ENCODE measurements at places on chromosomes 16 and 17.

GRCh38 chr16:81599034-81599744, 154.6 kb downstream of the CMIP start:
- no peak for DNase-seq

GRCh38 chr16:89020925-89021595, 44.1 kb upstream of the CBFA2T3 start:
- DNase-seq: no peak

GRCh38 chr17:37068266-37068665, 119.5 kb downstream of the AATF start:
- no peak for DNase-seq

DNA sequence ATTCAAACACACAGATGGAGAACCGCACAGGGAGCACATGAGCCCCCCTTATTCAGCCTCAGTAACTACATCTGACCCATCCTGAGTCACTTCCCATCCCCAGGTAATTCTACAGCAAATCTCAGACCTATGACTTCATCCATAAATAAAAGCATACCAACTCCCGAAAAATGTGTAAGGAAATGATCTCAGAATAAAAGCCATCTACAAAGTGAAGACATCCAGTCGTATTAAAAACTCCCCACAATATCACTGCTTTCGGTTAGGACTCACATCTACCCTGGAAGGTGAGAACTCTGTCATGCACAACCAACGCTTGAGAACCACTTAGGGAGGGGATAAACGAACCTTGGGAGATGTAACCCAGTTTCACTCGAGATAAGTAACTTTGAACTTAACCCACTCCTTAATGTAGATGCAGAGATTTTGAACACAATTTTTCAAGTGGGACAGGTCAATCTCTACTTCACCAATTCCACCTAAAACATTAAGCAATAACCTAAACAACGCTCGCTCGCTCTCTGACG, 1.3 kb downstream of the USP36 start:
- no peak for DNase-seq

- no peak for DNase-seq
Measured at GRCh38 chr17:21036361-21036881, 6.4 kb downstream of the USP22 start.

- DNase-seq: peak; percentile 33
Measured at GRCh38 chr16:55948230-55948629, 73.1 kb upstream of the CES5A start.

GRCh38 chr17:57158795-57159194, 73.7 kb downstream of the AKAP1 start:
- no peak for DNase-seq

- DNase-seq: no peak
Measured at GRCh38 chr16:80846680-80847079, 42.3 kb upstream of the CDYL2 start.

- DNase-seq: no peak
Measured at GRCh38 chr17:43026595-43026994, 1.6 kb downstream of the RND2 start.

- peak; percentile 49 for DNase-seq
Measured at GRCh38 chr16:69179328-69180010, 7.5 kb upstream of the SNTB2 start.

- no peak for DNase-seq
Measured at GRCh38 chr16:608019-608418, 18.2 kb downstream of the RAB40C start.

GRCh38 chr17:17691468-17692263, 10.4 kb downstream of the RAI1 start:
- no peak for DNase-seq

DNA sequence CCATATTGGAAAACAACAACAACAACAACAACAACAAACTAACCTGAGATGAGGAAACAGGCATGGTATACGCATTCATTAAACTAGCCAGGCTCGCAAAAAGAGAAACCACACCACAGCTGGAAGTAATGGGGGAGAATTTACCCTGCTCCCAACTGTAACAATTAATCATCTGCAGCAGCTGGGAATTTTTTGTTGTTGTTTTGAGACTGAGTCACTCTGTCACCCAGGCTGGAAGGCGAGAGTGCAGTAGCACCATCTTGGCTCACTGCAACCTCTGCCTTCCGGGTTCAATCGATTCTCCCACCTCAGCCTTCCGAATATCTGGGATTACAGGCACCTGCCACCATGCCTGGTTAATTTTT, 16.3 kb downstream of the PRPSAP1 start:
- DNase-seq: no peak

GRCh38 chr16:12690024-12690423, 113.7 kb downstream of the CPPED1 start:
- DNase-seq: no peak

DNA sequence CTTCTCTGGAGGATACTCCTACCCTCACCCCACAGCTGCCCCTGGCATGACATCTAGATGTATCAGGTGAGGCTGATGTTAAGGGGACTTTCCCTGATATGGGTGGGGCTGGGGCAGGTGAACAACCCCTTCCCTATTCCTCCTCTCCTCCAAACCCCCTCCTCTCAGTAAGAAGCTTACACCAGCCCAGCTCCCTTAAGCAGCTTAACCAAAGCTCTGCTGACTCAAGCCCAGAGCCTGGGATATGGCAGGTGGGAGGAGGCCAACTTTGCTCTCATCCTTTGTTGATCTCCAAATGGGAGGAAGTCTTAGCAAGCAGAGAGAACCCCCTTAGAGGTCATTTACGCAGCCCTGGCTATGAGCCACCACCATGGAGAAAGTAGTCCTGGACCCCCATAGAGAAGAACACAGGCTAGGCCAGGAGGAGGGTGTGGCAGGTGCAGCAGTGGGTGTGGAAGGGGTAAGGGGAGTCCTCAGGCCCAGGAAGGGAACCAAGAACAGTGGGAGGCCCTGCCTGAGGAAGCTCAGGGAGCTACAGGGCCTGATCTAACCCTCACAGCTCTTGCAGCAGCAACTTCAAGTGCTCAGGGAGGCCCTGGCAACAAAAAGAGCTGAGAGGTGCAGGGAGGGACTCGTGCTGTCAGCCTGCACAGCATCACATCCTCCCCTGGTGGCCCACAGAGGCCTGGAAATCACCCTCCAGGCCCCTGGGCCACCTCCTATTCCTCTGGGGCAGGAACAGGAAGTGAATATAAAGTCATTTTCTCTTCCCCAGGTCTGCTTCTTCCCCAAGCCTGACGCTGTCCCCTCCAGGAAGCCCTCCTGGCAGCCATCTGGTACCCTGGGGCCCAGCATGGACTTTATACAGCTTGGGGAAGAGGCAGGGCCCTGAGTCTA, 2.9 kb downstream of the UNC119 start:
- DNase-seq: no peak

DNA sequence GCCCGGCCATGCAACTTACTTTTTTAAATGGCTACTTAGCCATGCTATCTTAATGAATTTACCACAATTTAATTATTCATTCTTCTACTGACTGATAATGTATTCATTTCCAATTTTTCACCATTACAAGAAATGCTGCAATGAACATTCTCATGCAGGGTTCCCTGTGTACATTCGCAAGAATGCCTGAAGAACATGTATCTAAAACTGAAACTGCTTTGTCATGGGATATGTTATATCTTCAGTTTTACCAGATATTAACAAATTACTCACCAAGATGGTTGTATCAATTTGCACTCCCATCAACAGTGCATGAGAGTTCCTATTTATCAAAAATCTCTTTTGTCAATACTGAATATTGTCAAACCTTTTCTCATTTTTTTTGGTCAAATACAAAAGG, 100.8 kb downstream of the SLC39A11 start:
- no peak for DNase-seq

- no peak for DNase-seq
Measured at GRCh38 chr17:80498242-80498919, 22.0 kb upstream of the NPTX1 start.

- no peak for DNase-seq
Measured at GRCh38 chr16:26344240-26344776, 652.5 kb downstream of the HS3ST4 start.

DNA sequence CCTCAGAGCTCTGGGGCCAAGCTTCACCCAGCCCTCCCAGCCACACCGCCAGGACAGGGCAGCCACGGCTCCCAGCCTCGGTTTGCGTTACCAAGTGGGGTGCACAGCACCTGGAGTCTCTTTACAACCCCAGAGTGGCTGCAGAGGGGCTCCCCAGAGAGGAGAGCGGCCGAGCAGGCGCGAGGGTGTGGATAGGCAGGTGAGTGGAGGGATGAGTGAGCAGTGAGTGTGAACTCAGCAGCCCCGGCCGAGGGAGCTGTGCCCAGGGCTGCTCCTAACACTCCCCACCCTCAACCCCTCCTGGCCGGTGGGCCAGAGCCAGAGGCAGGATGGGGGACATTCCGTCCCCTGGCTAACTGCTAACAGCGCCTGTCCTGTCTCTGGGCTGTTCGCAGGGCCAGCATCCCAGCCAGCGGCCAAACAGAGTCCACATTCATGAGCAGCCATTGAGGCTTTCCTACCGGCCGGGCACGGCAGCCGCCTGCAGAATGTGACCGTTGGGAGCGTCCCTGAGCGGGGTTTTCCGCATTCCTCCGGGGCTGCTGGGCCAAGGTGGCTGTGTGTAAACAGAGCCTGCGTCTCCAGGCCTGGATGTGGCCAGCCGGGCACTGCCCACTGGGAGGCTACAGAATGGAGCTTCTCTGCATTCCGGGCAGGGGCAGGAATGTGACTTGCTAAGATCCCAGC, 5.3 kb downstream of the ZNF469 start:
- DNase-seq: no peak

GRCh38 chr16:66471716-66472393, 44.8 kb downstream of the BEAN1 start:
- DNase-seq: no peak

DNA sequence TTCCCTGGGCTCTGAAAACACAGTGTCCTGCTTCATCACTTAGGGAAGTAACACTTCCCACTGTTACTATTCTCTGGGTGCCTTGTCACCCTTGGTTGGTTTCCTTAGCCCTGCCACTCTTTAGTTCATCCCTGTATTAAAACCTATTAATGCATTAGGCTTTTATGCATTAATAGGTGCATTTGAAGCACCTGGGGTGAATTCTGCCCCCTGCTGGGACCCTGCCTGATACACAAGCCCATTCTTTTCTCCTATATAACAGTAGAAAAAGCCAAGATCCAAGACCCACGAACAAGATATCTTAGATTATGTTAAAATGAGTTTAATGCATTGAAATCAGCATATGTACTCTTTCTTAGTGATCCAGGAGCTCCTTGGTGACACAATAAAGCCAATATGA, 235.7 kb downstream of the PMP22 start:
- no peak for DNase-seq

GRCh38 chr17:74582633-74583032, 9.4 kb downstream of the CD300LD start:
- no peak for DNase-seq

GRCh38 chr16:48997081-48997615, 284.5 kb downstream of the CBLN1 start:
- DNase-seq: no peak

- DNase-seq: no peak
Measured at GRCh38 chr16:62190426-62190825, 154.2 kb upstream of the CDH8 start.

DNA sequence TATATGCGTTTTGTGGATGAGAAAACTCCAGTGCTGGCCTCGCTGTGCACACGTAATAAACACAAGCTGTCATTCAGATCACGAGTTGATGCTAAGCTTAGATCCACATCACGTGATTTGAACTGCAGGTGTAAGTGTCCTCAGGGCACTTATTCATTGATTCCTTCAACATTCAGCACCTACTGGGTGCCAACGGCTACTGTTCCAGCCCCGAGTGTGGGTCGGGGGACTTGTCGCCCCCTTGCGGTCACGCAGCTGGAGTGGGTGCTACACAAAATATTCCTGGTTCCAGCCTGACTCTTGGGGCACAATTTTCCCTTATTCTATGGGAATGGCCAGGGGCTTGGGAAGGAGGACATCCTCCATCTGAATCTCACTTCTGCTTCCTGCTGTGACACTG, 29.9 kb upstream of the GINS2 start:
- no peak for DNase-seq

DNA sequence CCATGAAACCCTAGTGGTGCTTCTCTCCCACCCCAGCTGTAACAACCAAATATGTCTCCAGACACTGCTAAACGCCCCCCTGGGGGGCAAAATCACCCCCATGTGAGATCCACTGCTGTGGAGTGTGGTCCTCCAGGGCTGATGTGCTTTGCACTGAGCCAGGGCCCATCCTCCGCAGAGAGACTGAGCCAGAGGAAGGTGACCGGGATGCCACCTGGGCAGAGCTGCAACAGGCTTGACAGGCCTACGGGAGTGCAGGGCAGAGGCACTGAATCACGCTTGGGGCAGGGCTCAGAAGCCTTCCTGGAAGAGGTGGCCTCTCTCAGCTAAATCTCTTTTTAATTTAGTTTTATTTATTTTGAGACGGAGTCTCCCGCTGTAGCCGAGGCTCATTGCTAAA, 4.4 kb downstream of the GJD3 start:
- no peak for DNase-seq

- no peak for DNase-seq
Measured at GRCh38 chr17:9024497-9024896, 3.2 kb downstream of the NTN1 start.

DNA sequence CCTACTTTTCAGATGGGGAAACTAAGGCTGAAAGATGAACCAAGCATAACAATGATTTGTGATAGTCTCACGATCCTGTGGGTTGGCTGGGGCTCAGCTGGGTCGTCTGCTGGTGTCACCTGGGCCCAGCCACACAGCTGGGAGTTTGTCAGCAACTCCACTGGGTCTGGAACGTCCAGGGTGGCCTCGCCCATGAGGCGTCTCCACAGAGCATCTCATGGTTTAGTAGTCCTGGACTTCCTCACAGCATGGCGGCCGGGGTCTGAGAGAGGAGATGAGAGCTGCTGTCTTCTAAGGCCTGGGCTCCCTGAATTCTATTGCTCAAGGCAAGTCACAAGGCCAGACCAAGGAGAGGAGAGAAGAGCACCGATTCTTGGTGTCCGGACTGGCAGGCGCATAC, 24.1 kb upstream of the WFDC1 start:
- DNase-seq: no peak

DNA sequence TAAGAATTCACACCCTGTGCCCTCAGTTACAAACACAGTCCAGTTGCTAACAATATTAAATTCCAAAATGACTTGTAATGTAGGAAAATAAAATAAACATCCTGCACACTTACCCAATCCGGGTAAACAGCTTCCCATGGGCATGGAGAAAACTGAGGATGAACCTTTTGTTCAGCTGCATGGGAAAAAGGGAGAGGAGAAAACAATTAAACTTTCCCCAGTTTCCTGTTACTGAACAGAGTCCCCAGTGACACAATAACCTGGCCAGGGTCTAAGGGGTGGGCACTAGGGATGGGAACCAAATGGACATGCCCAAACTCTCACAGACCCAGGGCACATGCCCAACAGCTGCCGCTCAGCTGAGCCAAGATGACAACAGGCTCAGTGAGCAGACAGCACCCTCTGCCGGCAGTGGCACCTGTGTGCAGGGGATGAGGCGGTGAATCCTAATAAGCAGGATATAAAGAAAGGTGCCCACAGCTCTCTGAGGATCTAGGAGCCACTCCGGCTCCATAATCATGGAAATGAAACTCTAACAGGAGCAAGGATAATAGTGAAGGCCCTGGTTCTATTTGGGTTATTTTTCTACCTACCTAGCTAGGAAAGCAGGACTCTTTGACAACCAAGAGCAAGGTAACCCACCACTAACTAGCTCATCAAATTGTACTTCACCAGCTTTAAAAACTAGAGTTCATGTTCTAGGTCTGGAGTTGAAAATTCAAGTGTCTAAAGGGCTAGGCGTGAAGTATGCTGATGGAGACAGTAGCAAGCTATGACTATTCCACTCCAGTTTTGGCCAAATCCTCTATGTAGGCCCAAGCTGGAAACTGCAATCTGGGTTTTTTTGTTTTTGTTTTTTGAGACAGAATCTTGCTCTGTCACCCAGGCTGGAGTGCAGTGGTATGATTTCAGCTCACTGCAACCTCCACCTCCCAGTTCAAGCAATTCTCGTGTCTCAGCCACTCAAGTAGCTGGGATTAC, 58.8 kb downstream of the SMG6 start:
- DNase-seq: no peak
